Activated naive CD8-positive, alpha-beta T cell treated with anti-CD3 and anti-CD28 coated beads, Interleukin-2, amount 50 U/mL, for 24 hours (primary cell): ENCODE measurements at places on chromosomes 12 and 14.
A peak's percentile ranks its signal among the peaks of the same experiment; 100 is the strongest.

GRCh38 chr14:68476212-68477109, 316.4 kb downstream of the ZFP36L1 start:
- no peak for DNase-seq

- no peak for DNase-seq
Measured at GRCh38 chr14:51564986-51565604, 86.6 kb upstream of the FRMD6 start.

GRCh38 chr12:3777206-3777809, 24.4 kb upstream of the CRACR2A start:
- no peak for DNase-seq

DNA sequence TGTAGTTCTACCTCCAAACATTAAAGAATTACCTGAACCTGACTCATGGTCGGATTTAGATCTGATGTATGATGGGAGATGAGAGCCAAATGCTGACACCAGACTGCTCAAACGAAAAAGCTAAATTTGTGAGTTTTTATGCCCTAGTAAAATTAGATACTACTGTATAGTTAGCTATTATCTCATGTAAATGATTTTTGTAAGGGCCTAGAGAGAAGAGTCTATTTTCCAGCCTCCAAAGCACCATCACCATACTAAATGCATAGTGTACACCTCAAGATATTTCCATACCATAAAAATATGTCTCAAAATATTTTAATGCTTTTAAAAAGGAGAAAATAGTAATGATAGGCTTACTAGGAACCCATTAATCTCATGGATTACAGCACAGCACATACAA, 18.3 kb downstream of the ANKS1B start:
- DNase-seq: no peak

DNA sequence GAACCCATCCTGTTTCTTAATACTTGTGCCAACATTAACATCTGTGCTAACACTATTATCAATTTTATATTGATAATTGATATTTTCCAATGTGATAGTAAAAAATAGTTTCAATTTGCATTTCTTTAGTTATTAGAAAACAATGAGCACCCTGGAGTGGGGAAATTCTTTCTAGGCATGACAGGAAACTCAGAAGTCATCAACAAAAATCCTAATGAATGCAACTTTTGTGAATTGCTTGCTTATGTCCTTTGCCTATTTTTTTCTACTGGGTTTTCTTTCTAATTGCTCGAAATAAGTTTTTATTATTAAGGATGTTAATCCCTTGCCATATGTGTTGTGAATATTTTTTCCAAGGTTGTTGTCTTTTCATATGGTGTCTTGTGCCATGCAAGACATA, 18.1 kb upstream of the WDR20 start:
- DNase-seq: no peak

- DNase-seq: no peak
Measured at GRCh38 chr14:76698631-76699030, 62.6 kb upstream of the VASH1 start.

- DNase-seq: no peak
Measured at GRCh38 chr12:55469291-55469690, 647 bp downstream of the OR6C70 start.

DNA sequence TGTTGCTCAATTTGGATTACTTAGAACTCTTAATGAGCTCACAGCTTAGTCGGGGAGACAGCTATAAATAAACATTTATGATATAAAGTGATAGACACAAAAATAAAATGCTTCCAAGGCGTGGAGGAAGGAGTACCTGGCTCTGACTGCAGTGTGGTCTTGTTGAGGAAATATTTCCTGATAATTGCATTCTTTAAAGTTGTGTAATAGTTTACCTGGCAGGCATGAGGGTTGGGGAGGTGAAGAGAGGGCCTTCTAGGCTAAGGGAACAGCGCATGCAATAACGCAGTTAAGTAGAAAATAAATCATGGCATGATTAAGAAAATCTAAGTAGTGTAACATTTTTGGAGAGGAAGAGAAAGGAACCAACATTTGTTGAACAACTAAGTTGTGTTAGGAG, 260.5 kb upstream of the ATP2B1 start:
- no peak for DNase-seq

GRCh38 chr12:101783150-101783549, 43.9 kb upstream of the SYCP3 start:
- no peak for DNase-seq

GRCh38 chr12:100976735-100977134, 182.2 kb downstream of the ANO4 start:
- DNase-seq: no peak

GRCh38 chr12:80935111-80935510, 2.6 kb downstream of the LIN7A start:
- no peak for DNase-seq

DNA sequence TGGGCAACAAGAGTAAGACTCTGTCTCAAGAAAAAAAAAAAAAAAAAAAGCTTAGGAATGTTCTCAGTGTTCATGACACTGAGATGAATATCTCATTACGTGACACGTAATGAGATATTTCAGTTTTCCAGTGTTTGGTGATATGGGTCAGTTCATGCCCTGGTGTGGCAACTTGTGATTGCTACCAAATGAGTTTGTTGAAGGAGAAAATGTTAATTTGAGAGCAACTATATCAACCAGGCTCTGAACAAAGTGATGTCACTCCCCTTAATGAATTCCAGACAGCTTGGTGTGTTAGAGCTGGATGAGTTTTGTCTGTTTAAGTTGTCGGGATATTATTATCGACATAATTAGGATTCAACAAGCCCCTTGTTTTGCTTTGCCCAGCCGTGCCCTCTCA, 211.7 kb downstream of the DPF3 start:
- no peak for DNase-seq

- DNase-seq: peak; percentile 19
Measured at GRCh38 chr14:67704484-67705089, 2.9 kb downstream of the RDH12 start.

- peak; percentile 6 for DNase-seq
Measured at GRCh38 chr12:52566847-52567291, 6.8 kb downstream of the KRT74 start.

DNA sequence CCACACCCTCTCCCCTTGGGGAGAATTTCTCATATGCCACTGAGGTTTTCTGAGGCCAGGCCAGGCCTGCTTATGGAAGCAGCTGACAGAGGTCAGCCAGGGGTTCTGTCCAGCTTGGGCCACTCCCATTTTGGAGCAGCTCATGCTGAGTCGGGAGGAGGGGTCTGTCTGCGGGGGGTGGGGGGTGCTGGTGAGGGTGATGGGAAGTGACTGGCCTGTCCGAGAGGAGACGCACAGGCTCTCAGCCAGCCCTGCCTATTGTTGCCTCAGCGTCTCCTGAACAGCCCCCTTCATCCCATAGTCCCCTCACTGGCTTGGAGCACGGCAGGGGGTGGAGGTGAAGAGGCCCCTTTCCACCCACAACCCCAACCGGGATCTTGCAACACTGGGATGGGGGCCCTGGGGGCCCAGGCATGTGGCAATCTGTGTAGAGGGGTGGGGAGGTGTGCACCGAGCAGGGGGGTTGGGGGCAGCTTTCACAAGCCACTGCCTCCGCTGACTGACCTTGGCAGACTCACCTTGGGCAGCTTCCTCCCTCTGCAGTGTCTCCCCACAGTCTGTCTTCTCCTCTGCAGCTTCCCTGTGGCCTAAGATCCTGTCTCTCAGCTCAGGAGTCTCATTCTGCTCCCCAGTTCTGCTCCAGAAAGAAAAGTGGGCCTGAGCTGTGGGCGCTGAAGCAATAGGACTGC, 5.5 kb downstream of the CEBPE start:
- no peak for DNase-seq

GRCh38 chr12:70426620-70427019, 60.5 kb downstream of the KCNMB4 start:
- no peak for DNase-seq

DNA sequence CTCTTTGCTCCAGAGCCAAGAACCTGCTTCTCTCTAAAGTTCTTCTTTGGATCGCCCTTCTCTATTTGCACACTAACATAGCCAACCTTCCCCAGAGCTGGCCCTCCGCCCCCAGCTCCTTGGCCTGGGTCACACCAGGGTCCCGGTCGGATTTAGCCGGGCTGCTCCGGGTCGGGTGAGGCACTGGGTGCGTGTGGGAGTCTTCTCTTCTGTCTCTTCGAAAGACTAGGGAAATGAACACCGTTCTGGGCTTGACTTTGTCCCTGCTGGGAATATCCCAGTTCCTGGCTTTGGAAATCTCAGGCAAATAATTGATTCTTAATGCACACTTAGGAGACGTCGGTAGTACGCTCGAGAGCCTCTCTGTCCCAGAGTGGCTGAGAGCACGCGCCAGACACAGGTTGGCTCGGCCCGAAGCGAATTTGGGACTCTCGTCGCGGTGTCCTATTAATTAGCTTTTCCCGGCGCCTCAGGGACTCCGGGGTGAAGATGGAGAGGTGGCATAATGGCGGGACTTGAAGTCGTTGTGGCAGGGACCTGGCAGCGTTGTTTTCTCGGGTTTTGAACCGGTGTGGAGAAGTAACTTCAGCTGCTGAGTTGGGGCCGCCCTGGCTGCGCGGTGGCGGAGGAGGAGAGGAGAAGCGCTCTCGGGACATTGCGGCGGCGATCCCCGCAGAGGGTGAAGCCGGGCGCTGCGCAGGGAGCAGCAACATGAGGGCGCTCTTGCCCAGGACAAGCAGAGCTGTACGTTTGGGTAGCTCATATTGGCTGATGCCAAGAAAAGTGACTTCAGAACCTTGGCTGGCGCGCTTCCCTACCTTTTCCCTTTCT, 7.5 kb downstream of the FOXG1 start:
- DNase-seq: no peak

- DNase-seq: no peak
Measured at GRCh38 chr12:78034025-78034424, 203.3 kb downstream of the NAV3 start.

- DNase-seq: peak; percentile 96
Measured at GRCh38 chr12:132908145-132909029, 21.0 kb upstream of the CHFR start.

DNA sequence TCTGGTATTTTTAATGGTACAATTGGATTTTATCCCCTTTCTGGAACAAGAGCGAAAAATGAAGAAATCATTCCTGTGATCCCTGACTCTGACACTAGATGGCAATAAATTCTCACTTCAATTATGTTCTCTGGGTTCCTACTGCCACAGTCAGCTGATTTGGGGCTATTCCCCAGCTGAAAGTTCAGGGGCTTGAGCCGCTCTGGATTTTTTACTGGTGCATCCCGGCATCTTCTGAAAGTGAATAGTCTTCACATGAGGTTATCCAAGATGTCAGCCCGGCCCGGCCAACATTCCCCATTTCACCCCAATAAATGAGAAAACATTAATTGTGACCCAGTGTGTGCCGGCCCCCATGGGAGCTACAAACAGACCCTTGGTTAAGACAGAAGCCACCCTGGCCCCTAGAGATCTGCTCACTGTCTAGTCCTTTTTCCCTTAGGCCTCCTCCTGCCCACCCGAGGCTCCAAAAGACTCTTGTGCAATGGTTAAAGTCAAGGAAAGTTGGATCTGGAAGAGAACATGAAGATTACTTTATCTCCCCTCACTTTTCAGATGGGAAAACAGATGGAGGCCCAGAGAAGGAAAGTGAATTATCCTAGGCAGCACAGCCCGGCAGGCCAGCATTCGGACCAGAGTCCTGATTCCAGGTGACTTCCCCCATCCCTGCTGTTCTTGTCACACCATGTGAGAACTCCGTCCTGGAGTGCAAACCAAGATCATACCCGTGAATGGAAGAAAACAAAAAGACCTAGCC, 20.8 kb downstream of the CKAP4 start:
- no peak for DNase-seq

DNA sequence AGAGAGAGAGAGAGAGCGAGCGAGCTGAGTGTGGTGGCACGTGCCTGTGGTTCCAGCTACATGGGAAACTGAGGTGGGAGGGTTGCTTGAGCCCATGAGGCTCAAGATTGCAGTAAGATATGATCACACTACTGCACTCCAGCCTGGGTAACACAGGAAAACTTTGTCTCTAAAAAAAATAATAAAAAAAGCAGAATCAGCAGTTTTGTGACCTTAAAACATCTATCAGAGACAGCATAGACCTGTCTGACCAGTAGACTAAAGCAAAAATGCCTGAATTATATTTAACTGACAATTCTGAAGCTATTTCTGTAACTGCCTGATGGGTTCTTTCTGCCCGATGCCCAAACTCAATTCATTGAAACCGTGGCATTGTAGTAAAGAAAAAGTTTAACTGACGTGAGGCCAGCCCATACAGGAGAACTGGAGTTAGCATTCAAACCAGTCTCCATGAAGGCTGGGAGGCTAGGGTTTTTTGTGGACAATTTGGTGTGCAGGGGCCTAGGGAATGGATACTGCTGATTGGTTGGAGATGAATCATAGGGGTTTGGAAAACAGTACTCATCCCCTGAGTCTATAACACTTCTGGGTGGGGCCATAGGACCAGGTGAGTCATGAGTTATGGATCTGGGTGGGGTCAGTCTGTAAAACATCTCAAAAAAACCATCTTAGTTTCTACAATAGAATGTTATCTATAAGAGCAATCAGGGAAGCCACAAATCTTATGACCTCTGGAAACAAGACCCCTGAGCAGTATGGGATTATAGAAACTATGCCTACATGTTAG, 8.0 kb upstream of the RASSF8 start:
- no peak for DNase-seq

DNA sequence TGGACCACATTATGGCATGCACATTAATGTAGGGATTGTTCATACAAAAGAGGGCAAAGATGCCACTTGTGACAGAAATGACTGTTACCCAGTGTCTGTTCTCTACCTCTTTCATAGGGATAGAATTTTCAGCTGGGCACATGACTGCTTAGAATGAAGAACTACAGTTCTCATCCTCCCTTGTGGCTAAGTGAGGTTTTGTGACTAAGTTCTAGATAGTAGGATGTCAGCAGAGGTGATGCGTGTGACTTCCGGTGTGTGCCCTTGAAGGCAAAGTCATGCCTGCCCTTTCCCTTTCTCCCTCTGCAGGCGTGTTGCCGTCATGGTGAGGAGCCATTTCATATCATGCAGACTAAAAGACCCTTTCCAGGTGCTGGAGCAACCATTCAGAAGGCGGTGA, 99.3 kb downstream of the CACNA1C start:
- DNase-seq: no peak

- DNase-seq: no peak
Measured at GRCh38 chr14:33568935-33569579, 381.8 kb downstream of the EGLN3 start.

DNA sequence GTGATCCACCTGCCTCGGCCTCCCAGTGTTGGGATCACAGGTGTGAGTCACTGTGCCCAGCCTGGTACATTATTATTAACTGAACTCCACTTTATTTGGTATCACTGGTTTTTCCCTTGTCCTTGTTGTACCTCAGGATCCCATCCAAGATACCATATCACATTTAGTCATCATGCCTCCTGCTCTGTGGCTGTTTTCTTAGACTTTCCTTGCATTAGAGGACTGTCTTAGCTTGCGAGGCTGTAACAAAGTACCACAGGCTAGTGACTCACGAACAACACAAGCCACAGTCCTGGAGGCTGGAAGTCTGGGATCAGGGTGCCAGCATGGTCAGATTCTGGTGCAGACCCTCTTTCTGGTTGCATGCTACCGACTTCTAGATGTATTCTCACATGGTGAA, 12.2 kb downstream of the KLC1 start:
- DNase-seq: no peak

- DNase-seq: no peak
Measured at GRCh38 chr14:84298663-84299195, 1231.2 kb upstream of the FLRT2 start.
